Activated CD4-positive, alpha-beta T cell treated with anti-CD3 and anti-CD28 coated beads for 4 hours (primary cell): ENCODE measurements at places on chromosomes 2 and 18.

DNA sequence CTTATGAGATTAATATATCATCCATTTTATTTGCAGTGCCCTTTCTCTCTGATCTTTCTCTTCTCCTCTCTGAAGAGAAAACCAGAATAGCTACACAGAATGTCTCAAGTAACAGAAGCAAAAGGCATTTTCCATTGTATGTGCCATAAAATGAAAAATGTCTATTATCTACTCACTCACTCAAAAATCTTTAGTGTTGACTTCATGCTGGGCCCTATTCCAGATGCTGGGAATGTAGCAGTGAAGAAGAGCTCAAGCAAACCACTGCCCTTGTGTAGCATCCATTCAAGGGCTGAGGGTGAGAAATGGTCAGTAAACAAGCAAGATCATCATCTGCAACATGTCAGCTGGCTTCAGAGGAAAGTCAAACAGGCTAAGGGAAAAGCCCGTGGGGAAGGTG is 427.7 kb downstream of the METTL4 start:
- DNase-seq = no peak

GRCh38 chr2:97983698-97984097 is 12.1 kb downstream of the TMEM131 start:
- DNase-seq = no peak

DNA sequence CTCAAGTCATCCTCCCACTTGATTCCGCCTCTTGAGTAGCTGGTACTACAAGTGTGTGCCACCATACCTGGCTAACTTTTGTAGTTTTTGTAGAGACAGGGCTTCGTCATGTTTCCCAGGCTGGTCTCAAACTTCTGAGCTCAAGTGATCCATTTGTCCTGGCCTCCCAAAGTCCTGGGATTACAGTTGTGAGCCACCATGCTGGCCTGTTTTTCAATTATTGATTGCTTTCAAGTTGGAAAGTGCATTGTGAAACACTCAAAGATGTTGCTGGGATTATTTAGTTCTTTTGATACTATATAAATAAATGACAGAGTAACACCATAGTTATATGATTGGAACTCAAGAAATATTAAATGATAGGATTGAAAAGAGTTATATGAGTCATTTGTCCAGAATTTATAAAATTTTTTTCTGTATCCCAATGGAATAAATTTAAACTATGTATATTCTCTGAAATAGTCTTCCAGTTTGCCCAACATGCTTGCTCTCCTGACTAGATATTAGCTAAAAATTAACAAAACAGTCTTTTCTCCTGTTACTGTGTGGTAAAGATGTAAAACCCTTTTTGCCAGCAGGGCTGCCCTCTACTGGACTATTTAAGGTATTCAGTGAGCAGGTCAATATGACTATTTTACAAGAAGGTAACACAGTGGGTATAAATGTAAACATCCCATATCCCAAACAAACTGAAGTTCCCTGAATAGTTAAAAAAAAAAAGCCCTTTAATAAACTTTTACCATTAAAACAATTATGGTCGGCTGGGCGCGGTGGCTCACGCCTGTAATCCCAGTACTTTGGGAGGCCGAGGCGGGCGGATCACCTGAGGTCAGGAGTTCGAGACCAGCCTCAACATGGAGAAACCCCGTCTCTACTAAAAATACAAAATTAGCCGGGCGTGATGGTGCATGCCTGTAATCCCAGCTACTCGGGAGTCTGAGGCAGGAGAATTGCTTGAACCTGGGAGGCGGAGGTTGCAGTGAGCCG is 42.7 kb downstream of the ACSL3 start:
- peak; percentile 8 for DNase-seq

DNA sequence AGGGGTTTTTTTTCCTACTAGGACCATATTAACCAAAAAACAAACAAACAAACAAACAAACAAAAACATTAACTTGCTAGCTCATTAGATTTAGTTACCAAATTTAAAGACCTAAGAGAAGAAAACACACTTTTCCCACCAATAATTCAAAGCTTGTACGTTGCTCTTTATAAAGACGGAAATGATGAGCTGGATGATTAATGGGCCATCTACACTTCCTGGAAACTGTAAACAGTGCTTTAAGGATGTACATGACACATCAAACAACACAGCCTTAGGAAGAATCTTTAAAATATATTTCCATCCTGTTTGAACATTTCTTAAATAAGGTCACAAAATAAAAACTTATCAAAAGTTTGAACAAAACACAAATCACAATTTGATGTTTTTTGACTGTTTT is 982 bp downstream of the BMP10 start:
- no peak for DNase-seq

- DNase-seq = no peak
These were observed 117.4 kb upstream of the NABP1 start for GRCh38 chr2:191560411-191560980.

GRCh38 chr2:66683599-66683998 is 248.7 kb downstream of the MEIS1 start:
- no peak for DNase-seq

DNA sequence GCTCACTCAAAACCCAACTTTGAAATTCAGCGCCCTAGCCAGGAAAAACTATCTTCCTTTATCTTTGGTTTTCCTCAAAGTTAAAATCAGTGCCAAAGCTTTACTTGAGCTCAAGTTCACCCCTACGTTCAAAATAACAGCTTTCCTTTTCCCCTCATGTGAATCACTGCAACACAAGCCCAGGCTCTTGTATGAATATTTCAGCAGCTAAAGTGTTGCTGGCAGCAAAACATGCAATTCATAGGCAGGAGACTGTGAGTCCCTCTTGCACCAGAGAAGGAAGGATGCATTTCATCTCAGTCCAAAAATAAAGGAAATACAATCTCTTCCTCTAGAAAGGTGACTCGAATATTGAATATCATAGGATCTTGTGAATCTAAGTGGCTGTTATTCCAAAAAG is 461.3 kb upstream of the SOX11 start:
- DNase-seq = no peak

DNA sequence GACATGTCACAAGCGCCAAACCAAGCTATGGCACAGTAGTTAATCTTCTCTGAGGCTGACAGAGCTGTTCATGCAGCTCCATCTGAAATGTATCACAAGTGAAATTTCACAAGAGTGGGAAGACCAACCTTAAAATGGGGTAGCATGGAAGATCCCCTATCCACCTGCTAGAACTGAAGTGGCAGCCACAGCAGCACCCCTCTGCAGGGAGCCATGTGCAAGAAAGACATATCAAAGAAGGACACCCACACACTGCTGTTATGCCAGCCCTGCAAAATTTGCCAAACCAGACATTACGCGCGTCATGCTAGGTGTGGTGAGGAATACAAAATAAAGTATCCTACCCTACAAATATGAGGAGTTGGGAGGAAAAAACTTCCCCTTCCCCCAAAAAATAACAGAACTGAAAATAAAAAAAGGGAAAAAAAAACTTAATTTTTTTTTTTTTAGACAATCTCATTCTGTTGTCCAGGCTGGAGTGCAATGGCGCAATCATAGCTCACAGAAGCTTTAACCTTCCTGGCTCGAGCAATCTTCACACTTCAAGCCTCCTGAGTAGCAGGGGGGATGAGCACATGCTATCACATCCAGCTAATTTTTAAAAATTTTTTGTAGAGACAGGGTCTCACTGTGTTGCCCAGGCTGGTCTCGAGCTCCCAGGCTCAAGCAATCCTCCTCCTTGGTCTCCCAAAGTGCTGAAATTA is 76.2 kb downstream of the STK39 start:
- no peak for DNase-seq

GRCh38 chr18:59689756-59690155 is 7.5 kb downstream of the CCBE1 start:
- no peak for DNase-seq

DNA sequence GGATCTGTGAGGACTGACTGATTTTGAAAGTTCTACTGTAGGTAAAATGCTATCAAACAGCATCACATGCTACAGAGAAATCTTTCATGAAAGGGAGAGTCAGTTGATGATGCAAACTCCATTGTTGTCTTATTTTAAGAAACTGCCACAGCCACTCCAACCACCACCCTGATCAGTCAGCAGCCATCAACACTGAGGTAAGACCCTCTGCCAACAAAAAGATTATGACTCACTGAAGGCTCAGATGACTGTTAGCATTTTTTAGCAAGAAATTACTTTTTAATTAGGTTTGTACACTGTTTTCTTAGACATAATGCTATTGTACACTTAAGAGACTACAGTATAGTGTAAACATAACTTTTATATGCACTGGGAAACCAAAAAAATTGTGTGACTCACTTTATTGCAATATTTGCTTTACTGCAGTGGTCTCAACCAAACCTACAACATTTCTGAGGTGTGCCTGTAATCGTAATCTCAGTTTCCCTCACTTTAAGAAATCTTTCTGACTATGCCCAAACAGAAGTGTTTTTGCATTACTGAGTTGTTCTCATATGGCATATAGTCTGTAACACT is 42.8 kb downstream of the METTL8 start:
- no peak for DNase-seq

DNA sequence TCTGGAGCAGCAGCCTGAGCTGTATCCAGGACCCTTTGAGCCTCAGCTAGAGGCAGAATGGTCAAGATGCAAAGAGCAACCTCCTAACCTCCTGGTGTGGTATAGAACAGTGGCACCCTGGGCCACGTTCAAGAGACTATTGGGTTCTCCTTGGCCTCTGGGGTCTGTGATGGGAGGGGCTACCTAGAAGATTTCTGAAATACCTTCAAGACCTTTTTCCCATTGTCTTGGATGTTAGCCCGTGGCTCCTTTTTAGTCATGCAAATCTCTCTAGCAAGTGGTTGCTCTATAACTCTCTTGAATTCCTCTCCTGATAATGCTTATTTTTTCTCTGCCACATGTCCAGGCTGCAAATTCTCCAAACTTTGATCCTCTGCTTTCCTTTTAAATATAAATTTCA is 106.3 kb upstream of the SULT1C3 start:
- no peak for DNase-seq

- no peak for DNase-seq
These were observed 131.3 kb downstream of the MCFD2 start for GRCh38 chr2:46784278-46784677.

- no peak for DNase-seq
These were observed 49.3 kb downstream of the LYPD6B start for GRCh38 chr2:149087751-149088150.

GRCh38 chr2:9778471-9779316 is 64.6 kb upstream of the TAF1B start:
- DNase-seq = no peak

- DNase-seq = no peak
These were observed 295.3 kb upstream of the EPAS1 start for GRCh38 chr2:46001741-46002506.

DNA sequence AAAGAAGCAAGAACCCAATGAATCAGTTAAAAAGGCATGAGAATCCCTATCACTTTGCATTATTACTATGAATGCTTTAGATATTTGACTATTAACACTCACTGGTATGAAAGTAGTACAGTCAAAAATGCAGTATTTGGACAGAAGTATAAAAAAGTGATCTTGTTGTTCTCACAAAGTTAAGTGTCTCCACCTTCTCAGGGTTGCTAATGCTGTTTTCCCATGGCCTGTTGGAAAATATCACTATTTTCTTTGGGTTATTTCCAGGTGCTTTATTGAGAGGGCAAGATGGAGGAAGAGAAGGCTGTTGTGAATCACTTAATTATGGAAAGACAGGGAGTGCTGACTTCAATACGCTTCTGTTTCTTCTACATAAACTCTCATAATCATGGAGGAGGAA is 13.6 kb upstream of the CREB1 start:
- DNase-seq = no peak

- no peak for DNase-seq
These were observed 81.2 kb upstream of the STK17B start for GRCh38 chr2:196252408-196253115.

- no peak for DNase-seq
These were observed 66.4 kb downstream of the NEDD4L start for GRCh38 chr18:58110398-58110797.

GRCh38 chr2:135561925-135562324 is 30.6 kb downstream of the R3HDM1 start:
- DNase-seq = no peak

- peak; percentile 52 for DNase-seq
These were observed 185.9 kb upstream of the CCDC150 start for GRCh38 chr2:196453613-196454047.

- DNase-seq = no peak
These were observed 91.8 kb downstream of the NOL10 start for GRCh38 chr2:10597956-10598355.

GRCh38 chr2:145352484-145352883 is 832.6 kb upstream of the ZEB2 start:
- no peak for DNase-seq

GRCh38 chr2:42031281-42032223 is 16.3 kb upstream of the PKDCC start:
- no peak for DNase-seq

DNA sequence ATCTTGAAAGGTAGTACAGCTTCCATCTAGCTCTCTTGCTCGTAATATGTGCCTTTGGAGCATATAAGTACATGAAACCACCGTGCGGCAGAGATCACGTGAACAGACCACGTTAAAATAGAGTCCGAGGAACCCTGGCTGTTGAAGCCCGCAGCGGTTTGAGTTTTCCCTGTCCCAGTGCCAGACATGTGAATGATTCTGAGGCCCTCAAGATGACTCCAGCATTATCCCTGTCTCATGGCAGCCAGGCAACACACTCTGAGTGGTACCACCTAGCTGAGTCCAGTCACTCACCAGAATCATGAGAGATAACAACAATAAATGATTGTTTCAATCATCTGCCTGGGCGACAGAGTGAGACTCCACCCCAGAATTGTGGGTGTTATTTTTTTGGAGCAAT is 21.6 kb upstream of the AAK1 start:
- no peak for DNase-seq

GRCh38 chr2:202335791-202336467 is 40.2 kb upstream of the BMPR2 start:
- DNase-seq = no peak

GRCh38 chr18:57431002-57431382 is 4.2 kb upstream of the ONECUT2 start:
- DNase-seq = no peak

DNA sequence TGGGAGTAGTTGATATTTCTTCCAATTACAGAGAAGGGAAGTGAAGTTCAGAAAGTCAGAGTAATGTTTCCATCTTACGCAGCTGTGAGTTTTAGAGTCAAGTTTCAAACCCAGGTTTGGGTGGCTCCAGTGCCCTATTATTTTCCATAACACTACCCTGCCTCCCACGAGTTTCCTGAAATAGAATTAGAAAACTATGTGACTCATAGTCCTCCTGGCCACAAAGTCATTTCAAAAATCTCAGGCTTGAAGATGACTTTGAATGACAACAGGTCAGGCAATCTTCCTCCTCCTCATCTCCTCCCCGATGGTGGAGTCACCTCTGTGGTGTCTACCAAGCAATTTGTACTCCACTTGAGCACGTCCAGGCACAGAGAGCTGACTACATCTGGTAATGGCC is 212.3 kb upstream of the TRIB2 start:
- peak; percentile 49 for DNase-seq

DNA sequence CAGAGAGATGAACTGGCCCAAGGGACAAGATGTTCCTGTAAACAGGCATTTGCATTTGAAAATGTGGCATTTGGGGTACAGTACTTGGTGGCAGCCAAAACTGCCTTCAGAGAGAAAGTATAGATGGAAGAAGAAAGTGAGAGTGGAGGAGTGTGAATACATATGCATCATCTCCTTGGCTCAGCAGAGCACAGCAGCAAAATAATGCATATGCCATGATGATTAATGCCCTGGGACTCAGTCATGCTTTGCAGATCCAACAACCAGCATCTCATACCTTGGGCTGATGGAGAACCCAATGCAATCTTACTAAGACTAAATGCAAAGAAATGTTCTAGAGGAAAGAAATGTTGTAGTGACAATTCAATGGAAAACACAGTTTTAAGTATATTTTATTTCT is 29.7 kb upstream of the CYTIP start:
- no peak for DNase-seq

- DNase-seq = no peak
These were observed 4.4 kb upstream of the ZEB2 start for GRCh38 chr2:144524118-144525009.
